Activated T-helper 1 cell treated with anti-CD3 and anti-CD28 coated beads, Interleukin-12 subunit alpha, Interleukin-12 subunit beta, Interleukin-2, Interleukin-4 antibody, amounts not matched to agents 30 ng/mL and 10 ng/mL and 1 ng/mL, durations not matched to agents 14 hours and 24 hours and 36 hours (primary cell): ENCODE measurements at places on chromosomes 7 and 10. TPM values are rescaled to one million over a fixed set of nuclear protein-coding genes. Genes with fewer than 3 reads are reported as not detected.

OR6B1 gene
- total RNA-seq: not detected in 2 replicates

- no peak for DNase-seq
These were observed 10.1 kb upstream of the CELF2 start for GRCh38 chr10:11007476-11008020.

SPDYE16 gene
- 0.15 TPM in 1 of 2 replicates, not detected in the other for total RNA-seq

DNA sequence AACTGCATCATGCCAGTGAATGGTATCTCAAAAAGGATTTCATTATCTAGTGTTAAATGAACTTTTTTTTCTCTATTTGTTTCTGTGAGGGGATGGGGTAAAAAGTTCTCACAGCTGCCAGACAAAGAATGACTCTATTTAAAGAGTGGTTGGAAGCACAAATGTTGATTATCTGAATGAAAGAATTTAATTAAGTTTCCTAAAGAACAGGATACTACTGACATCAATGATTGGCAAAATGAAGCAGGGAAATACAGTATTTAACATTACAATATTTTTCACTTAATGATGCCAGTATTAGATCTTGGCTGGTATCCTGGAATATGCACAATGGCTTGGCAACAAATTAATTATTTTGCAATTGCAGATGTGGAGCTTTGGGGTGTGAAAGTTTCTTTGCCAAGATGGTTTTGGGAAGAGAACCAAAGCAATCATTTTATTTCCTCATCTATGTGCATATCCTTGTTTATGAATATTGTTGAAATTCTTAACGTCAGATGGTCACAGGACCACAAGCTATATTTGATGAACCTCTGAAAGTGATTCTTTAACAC is 336.8 kb downstream of the ARL4A start:
- DNase-seq: no peak

GRCh38 chr10:119306514-119306951 is 99.2 kb downstream of the GRK5 start:
- DNase-seq: peak; percentile 69

DNA sequence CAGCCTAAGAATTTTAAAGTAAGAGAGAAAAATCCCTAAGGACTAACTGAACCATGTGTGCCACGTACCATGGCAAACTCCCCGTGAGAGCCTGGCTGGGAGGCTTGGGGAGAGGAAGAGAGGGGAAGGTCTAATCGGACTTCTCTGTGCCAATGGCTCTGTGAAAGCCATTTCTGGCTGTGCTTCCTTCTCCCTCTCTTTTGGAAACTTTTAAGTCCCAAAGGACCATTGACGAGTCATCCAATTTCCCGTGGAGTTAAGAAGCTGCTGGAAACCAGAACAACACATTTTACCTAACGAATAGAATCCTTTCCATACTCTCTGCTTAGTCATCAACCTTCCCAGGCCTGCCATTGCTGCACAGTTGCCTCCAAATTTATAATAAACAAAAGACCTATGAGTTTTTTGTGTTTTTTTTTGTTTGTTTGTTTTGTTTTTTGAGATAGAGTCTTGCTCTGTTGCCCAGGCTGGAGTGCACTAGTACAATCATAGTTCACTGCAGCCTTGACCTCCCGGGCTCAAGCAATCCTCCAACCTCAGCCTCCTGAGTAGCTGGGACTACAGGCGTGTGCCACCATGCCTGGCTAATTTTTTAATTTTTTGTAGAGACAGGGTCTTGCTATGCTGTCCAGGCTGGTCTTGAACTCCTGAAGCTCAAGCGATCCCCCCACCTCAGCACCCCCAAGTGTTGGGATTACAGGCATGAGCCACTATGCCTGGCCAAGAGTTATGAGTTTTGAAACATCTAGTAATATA is 13.2 kb downstream of the LAMB1 start:
- no peak for DNase-seq

DNA sequence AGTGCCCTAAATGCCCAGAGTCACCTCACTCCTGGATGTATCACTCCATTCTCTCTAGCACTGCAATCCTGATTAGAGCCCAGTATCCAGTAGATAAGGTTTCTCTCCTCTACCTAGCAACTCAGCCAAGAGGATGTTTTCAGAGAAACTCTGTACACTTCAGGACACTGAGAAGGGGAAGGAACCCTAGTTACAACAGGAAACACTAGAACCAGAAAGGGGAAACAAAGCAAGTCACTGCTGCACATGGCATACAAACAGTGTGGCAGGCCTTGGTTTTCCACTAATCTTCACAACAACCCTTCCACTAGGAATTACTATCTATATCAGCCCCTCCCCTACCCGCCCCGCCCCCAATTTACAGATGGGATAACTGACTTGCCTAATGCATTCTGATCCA is 1.6 kb downstream of the FAM204A start:
- no peak for DNase-seq

GRCh38 chr7:78530351-78530750 is 731.8 kb downstream of the PHTF2 start:
- no peak for DNase-seq

DNA sequence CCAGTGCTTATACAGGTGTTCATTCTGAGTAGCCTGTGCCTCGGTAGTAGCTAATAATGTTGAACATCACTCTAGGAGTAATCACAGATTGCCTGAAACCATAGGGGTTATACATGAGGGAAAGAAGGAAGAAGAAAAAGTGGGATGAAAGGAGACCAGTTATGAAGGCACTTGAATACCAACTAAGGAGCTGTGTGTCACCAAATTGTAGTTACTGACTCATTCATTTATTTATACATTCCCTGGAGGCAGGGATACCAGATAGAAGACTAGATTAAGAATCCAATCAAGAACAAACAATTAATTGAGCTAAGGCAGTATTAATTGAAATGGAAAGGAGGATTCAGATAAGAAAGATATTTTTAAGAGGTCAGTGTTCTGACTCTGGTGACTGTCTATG is 129.6 kb upstream of the PRPS1L1 start:
- DNase-seq: no peak

DNA sequence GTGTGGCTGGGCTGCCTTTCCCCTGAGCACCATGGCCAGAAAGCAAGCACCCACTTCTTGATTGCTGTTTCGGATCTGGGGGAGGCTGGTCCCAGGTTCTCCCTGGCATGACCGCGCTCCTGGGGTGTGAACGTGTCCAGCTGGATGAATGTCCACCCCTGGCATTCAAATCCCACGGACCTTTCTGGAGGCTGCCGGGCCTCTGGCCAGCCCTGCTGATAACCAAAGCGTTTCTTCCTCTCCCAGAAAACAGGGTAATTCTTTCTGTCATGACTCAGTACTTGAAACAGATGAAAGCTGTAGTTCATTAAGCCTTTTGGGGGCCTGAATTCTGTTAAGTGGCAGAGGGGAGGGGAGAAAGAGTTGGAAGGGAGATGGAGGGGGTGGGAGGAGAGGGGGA is 73.1 kb upstream of the SAMD8 start:
- no peak for DNase-seq

AKR1C2 gene
- total RNA-seq: not detected in 2 replicates

DNA sequence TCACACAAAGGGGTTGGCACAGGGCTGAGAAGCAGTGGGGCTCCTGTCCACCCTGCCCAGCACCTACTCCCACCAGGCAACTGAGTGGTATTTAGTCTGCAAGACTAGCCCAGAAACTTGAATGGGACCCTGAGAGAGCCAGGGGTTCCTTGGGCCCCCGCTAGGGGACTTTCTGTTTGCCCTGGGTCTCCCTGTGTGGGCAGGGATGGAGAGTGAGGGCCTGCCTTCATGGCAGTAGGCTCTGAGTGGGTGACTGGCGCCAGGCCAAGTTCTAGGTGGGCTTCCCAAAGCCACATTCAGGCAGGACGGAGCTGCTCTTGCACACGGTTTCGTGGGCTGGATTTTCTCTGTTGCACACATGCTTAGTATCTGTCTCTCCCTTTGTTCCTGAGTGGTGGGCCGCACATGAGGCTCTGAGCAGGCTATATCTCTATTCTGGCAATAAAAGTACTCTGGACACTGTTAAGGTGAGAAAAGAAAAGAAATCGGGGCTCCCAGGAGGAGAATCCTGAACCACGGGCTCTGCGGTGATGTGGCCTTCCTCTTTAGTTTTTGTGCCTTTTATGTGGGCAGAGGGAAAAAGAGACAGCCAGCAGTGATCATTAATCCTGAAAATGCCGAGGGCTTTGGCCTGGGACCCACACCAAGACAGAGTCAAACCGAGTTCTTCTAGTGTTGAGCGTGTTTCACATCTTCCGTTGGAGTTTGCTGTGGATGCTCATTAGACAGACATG is 26.9 kb downstream of the IL2RA start:
- no peak for DNase-seq

VWDE gene
- total RNA-seq: 1.6 and 1.7 TPM in 2 replicates

DNA sequence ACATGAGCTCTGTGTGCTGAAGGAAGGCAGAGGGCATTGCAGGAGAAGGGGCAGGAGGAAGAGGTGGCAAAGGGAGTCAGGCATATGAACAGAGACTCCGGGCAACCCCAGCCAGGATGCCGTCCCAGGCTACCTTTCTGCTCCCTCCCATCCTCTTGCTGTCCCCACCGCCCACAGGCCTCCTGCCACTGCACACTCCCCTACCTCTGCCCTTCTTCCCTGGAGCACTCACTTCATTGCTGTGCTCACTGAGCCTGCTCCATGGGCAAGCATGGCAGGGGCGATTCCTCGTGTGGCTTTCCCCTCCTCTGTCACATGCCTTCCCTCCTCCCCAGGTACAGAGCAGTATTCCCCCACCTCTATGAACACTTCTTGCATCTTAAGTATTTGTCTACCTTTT is 93.4 kb downstream of the FANK1 start:
- DNase-seq: no peak

- no peak for DNase-seq
These were observed 25.7 kb upstream of the ASCC1 start for GRCh38 chr10:72241691-72242252.

- DNase-seq: no peak
These were observed 44.1 kb upstream of the PARD3 start for GRCh38 chr10:34859170-34859569.

GRCh38 chr10:35705671-35706070 is 63.6 kb upstream of the FZD8 start:
- DNase-seq: no peak

- DNase-seq: peak; percentile 35
These were observed at the start of gene ST7 for GRCh38 chr7:116953372-116953905. Gene ST7, plus strand, starts transcription at chr7:116953501. Its CDS starts 40 bp downstream, at chr7:116953541.

PRSS37 gene
- total RNA-seq: not detected in 2 replicates
